ENCODE measurements at places on chromosomes 1 and 21.

GRCh38 chr1:225209153-225209552, 218.7 kb downstream of the LBR start:
- no peak for DNase-seq

GRCh38 chr1:61277121-61277690, 194.8 kb downstream of the NFIA start:
- no peak for DNase-seq

- peak; percentile 31 for DNase-seq
Observed at GRCh38 chr1:32876341-32877210, 5.9 kb upstream of the FNDC5 start.

DNA sequence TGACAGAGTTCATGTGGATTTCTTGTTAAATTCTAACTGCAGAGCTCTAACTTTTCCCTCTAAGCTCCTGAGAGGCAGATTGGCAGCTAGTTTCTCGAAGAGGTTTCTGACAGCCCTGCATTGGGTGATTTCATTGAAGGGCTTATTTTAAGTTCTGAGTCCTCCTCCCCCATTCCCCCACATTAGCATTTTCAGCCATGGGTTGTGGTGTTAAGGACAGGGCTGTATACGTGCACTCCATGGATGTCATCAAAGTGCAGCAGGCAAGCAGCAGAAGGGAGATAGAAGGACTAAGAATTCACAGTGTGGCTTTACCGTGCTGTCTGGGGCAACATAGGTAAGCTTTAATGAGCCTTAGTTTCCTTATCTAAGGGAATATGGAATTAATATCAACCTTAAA, 19.0 kb downstream of the CRYZ start:
- no peak for DNase-seq

DNA sequence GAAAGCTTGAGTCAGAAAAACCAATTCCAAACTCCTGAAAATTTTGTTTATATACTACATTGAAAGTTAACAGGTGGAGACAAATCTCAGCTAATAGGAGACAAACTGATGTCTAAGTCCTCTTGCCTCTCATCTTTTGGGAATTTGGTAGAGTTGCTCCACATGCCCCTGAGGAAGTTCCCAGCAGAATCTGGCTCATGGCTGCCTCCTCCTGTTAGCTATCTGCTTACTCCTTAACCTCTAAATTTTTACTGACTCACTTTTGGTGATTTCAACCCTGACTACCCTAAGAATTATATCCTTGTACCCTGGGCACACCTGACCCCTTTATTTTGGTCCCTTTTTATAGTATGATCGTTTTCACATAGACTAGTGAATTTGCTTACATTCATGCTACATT, 633.7 kb upstream of the USP24 start:
- DNase-seq: peak; percentile 70

GRCh38 chr1:203454986-203455471, 20.6 kb upstream of the PRELP start:
- peak; percentile 28 for DNase-seq

DNA sequence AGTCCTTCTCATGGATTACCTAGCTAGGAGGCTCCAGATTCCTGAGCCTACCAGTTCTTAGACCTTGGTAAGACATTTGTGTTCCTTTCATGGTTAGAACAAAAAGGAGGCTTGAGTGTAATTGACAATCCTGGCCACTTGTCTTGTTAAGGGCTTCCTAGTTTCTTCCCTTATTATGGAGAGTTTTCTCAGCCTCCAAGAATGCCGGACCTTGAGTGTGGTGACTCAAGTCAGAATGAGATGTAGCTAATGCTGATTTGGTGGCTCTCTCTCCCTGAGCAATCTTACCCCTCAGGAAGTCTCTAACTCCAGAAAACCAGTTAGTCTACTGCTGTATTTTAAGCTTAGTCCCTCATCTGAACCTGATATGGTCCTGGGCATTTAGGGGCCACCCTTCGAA, 14.3 kb downstream of the CHI3L2 start:
- no peak for DNase-seq

GRCh38 chr1:173353350-173353749, 123.8 kb upstream of the PRDX6 start:
- peak; percentile 77 for DNase-seq

GRCh38 chr1:164755690-164756089, 196.7 kb downstream of the PBX1 start:
- DNase-seq: no peak

GRCh38 chr1:13699936-13700520, at the start of gene PRDM2:
Gene PRDM2, plus strand, starts transcription at chr1:13700188. Its CDS starts 15,418 bp downstream, at chr1:13715606.
- peak; percentile 42 for DNase-seq

DNA sequence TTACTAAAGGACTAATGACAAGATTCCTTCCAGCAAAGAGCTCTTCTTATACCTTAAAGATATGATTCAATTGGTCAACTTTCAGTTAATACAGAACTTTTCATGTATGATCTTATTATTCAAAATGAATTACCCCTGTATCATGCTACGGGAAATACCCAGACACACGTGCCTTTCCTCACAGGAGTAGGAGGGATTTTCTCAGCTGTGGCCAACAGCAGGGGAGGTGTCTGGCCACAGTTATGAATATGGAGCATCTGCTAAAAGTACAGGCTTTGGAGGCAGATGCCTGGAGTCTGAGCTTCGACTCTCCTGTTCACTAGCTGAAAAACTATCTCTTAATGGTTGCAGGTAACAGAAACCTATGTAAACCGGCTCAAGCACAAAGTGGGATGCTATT, 53.6 kb downstream of the KIAA1614 start:
- no peak for DNase-seq

DNA sequence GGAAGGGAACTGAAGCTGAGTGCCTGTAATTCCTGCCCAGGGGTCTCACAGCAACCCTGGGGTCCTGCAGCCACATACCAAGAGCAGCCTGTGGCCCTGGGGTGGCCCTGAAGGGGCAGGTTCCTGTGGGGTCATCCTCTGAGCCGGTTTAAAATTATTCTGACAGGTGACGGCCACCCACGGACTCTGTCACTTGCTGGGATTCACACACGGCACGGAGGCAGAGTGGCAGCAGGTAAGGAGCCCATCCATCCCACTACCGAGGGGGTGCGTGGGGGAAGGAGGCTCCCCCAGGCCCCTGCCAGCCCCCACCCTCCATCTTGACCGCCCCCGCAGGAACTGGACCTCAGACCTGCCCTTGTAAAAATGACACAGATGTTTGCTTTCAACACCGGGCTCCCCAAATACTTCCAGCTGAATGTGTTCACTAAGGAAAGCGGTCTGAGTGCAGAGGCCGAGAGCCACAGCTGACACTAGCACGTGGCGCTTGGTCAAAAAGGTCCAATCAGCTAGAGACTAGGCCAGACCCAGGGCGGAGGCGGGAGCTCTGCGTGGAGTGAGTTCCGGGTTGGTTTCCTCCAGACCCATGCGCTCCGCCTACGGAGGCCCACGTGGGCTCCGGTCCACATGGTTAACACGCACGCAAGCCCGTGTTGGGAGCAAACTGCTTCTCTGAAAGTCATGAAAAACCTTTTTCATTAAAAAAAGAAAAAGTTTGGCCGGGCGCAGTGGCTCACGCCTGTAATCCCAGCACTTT, 10.0 kb downstream of the YBEY start:
- DNase-seq: peak; percentile 96

DNA sequence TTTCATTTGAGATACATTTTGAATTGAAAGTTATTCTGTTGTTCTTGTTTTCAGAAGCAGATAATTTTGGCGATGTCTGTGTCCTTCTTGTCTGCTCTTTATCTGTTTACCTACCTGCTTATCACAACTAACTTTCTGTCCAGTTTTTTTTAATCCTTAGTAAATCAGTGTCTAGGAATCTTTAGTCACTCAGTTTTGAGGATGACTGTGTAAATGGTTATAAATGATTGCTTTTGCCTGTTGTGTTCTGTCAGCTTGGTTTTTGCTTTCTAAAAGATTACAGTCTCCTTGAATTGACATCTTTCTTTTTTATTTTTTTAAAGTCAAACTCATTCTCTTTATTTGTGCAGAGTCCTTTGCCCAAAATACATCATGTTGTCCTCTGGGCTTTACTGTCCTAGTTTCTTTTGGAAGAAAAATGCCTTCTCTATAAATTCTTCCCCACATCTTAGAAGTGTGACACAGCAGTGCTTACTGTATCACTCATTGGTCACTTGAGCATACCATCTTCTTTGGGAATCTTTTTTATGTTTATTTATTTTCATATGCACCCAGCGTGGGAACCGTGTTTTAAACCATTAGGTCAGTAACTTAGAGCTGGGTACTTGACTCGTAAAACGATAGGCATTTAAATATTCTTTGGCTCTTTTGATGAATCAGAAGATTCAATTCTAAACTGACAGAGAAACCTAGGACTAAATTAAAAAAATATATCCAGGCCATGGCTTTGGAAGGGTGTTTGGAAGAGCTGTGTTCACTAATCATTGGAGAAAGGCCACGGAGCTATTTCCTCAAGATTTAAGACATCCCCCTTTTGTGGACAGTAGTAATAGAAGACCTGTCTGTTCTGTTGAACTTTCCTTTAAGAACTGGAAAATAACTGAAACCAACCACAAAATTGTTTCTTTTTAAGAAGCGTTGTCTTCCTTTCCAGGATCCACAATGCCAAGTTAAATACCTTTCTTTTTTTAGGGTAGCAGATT, 20.9 kb downstream of the LAMC1 start:
- peak; percentile 93 for DNase-seq

- DNase-seq: peak; percentile 36
Observed at GRCh38 chr1:43847290-43847689, 86.3 kb upstream of the ARTN start.

DNA sequence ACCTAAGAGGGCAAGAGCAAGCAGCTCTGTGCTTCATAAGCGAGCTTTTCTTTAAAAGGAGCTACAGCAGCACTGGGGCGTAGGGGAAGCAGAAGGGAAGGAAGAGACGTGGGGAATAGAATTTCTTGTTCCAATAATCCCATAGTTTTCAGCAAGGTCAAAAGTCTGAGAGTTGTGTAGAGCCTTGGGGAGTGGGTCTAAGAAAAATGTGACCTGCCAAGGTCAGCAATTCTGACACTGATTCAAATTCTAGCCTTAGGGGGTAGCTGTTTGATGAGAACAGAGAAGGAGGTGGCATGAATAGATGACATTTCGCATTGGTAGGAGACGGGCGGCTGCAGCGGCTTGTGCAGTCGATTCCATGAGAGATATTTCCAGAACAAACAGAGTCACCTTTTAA, 22.4 kb downstream of the PRRX1 start:
- no peak for DNase-seq

GRCh38 chr1:199403531-199404116, 623.9 kb upstream of the NR5A2 start:
- peak; percentile 95 for DNase-seq

- DNase-seq: no peak
Observed at GRCh38 chr1:41840592-41841246, 78.0 kb downstream of the HIVEP3 start.

DNA sequence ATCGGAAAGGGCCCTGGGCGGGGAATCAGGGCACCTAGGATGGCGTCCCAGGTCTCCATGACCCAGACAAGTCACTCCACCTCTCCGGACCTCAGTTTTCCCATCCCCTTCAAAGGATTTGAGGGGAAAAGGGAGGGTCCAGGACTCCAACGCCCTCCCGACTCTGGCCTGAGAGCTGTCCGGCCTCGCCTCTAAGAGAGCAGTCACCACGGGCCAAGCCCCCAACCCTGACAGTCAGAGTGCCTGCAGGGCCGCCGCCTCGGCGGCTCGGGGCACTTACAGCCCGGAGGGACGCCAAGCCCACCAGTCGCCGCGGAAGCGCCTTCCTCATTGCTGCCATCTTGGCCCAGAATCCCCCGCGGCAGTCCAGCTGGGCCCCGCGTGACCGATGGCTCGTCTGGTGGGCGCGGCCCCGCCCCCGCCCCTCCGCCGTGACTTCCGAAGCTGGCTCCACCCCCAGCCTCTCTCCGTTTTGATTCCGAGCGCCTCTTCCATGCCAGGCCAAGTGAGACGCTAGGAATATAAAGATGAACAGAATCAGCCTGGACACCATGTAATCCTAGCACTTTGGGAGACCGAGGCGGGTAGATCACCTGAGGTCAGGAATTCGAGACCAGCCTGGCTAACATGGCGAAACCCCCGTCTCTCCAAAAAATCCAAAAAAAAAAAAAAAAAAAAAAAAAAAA, at the start of gene HMGCL:
Gene HMGCL (minus strand): TSS at position 354 of the 686 bp plus-strand sequence. CDS start 14 bp downstream, at position 340.
- peak; percentile 87 for DNase-seq

DNA sequence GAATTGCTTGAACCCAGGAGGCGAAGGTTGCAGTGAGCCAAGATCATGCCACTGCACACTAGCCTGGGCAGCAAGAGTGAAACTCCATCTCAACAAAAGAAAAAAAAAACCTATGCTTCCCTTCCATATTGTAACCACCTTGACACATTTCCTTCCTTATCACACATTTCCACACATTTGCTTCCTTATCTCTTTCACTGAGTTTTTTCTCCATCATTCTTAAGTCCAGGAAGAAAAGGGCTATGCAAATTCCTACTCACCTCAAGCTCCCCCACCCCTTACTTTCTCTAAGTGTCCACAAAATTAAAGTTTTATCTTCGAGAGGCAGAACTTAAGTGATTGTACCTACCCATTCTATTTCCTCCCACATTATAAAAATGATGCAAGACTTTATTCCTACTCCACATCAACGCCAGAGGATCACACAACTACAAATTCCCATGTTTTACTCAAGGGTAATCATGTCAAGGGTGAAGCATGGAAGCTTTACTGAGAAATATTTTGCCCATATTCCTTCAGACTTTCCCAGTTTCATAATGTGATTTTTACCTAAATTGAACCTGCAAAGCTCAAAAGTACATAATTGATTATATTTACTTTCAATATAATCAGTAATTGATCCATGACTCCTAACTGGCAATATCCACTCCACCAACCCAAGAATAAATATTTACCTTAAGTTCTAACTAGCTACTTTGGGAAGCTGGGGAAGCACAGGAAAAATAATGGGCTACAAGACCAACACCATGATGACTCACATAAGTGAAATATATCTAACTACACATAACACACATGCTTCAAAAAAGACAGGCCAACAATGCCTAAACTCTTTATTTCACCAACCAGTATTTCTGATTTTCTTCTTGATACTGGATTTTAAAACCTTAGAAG, 9.3 kb downstream of the WDR77 start:
- no peak for DNase-seq

DNA sequence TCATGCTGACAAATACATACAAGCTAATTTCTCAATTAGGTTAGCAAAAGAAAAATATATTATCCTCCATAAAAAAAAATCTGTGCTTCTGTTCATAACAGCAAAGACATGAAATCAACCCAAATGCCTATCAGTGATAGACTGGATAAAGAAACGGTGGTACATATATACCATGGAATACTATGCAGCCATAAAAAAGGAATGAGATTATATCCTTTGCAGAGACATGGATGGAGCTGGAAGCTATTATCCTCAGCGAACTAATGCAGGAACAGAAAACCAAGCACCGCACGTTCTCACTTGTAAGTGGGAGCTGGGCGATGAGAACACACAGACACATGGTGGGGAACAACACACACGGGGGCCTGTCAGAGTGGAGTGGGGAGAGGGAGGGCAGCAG, 84.0 kb upstream of the PALMD start:
- DNase-seq: no peak

DNA sequence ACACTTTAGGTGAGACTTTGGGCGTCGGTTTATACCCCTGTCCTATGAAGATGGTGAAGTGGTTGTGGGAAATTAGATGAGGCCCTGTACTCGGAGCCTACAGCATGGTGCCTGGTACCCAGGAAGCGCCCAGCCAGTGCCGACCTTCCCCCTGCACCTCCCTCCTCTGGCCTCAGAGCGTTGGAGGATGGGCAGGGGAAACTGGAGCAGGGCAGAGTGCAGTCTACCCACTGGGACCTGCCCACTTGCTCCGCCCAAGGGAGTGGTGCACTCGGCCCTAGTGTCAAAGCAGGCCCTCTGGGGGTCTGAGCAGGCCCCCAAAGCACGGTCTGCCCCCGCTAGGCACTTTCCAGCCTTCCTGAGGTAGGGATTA, 13.0 kb upstream of the TTC22 start:
- no peak for DNase-seq

GRCh38 chr1:162722036-162722435, 68.5 kb upstream of the HSD17B7 start:
- no peak for DNase-seq
